GM12864 (cell line): ENCODE measurements at places on chromosomes 4 and X.

GRCh38 chr4:111632641-111633151 is 512.6 kb upstream of the FAM241A start:
- no peak for DNase-seq

DNA sequence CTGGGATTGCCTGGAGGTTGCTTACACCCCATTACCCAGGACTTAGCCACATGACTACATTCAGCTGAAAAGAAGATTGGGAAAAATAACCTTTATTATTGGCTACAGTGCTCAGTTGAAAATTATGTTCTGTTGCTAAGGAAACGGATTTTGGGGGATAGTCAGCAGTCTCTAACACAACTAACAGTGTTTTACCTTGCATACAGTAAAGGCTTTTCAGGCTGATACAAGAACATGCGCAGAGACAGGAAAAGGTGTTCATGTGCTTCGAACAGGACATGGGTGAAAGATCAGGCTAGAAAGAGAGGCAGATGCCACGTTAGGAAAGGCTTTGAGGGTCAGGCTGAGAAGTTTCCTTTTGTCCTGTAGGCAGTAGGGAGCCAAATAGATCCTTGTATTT is 14.8 kb upstream of the RHOH start:
- DNase-seq = no peak

- DNase-seq = no peak
Measured at GRCh38 chr4:142307857-142308256, 538.2 kb downstream of the INPP4B start.

DNA sequence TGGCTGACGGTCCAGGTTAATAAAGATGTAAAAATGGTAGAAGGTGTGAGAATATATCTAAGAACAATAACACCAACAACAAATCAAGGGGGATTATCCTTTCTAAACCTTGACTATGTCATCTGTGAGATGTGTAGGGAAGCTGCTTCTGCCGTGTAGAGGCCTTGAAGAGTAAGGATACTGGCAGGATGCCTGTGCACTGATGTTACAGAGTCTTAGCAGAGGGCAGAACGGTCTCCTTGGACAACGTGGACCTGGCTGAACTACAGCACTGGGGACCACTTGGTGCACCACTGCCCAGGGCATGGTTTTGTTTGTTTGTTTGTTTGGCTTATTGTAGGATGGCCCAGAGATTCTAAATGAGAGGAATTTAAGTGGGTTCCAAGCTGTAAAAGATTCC is 33.5 kb downstream of the GPAT3 start:
- no peak for DNase-seq

DNA sequence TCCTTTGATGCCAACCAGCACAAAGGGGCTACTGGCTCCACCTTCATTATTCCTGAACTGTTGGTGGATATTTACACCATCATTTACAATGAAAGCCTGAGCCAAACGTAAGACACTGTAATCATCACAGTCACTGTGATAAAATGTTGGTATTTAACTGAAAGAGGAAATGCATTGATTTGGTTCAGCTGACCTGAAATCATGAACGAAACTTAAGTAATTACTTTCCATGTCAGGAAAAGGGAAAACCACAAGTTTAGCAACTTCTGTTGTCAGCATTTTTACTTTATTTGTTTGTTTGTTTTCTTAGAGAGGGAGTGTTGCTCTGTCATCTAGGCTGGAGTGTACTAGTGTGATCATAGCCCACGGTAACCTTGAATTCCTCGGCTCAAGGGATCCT is 247.8 kb upstream of the FAM47A start:
- DNase-seq = no peak

- DNase-seq = no peak
Measured at GRCh38 chr4:89572224-89572858, 264.6 kb downstream of the SNCA start.

DNA sequence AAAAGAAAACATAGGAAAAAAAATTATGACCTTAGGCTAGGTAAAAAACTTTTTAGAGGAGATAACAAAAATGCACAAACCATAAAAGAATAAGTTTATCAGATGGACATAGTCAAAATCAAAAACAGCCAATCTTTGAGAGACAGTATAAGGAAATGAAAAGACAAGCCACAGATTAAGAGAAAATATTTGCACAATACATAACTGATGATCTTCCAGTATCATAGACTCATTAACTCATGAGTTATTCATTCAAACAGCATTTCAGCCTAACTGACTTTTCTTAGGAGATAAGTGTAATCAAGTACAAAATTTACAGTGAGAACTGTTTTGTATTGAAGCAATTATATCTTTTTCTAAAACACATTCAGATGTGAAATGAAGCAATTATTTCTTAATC is 183.8 kb downstream of the FBXO8 start:
- no peak for DNase-seq

DNA sequence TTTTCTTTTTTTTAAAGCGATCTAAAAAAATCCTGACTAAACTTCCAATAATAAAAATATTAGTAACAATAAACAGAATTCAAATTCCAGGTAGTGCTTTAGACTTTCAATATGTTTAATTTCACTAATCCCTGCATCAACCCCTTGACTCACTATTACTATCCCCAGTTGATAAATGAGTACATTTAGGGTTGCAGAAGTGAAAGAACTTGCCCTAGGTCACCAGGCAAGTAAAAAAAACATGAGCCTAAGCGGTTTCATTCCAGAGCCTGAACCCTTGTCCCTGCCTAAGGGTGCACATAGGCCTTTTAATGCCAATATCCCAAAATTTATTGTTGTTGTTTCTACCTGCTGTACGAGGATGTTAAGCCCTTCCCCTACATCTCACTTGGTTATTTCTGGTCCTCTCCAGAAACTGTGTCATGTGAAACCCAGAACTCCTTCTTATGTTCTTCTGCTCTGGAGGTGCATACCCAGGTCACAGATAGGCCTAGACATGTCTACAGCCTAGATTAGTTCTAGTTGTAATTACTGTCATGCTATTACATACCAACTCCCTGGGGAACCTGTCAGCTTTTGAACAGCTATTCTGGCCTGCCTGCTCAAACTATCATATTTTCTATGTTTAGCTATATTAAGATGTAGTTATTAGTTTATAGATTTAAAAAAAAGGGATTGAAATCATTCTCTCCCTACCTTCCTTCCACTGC is 244.5 kb upstream of the PITX2 start:
- no peak for DNase-seq

GRCh38 chr4:72690771-72691170 is 121.8 kb upstream of the ADAMTS3 start:
- no peak for DNase-seq

DNA sequence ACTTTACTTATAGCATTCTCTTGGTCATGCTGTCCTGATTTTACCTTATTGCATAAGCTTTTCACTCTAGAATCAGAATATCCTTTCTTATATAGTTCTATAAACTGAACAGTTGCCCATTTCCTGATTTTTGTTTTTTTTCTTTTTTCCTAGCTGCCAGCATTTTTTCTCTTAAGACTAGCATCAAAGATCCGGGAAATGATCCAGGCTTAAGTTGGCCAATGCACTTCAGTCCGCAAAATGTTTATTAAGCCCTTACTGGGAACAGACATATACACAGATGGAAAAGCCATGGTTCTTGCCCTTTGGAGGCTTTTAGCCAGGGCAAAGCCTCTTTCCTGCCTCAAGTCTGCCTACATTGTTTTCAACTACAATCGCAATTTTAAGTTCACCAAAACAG is 10.1 kb upstream of the BMP2K start:
- DNase-seq = no peak

GRCh38 chr4:53009824-53010223 is 147.7 kb downstream of the RASL11B start:
- DNase-seq = no peak

GRCh38 chrX:87526281-87526680 is 8.7 kb downstream of the KLHL4 start:
- no peak for DNase-seq

DNA sequence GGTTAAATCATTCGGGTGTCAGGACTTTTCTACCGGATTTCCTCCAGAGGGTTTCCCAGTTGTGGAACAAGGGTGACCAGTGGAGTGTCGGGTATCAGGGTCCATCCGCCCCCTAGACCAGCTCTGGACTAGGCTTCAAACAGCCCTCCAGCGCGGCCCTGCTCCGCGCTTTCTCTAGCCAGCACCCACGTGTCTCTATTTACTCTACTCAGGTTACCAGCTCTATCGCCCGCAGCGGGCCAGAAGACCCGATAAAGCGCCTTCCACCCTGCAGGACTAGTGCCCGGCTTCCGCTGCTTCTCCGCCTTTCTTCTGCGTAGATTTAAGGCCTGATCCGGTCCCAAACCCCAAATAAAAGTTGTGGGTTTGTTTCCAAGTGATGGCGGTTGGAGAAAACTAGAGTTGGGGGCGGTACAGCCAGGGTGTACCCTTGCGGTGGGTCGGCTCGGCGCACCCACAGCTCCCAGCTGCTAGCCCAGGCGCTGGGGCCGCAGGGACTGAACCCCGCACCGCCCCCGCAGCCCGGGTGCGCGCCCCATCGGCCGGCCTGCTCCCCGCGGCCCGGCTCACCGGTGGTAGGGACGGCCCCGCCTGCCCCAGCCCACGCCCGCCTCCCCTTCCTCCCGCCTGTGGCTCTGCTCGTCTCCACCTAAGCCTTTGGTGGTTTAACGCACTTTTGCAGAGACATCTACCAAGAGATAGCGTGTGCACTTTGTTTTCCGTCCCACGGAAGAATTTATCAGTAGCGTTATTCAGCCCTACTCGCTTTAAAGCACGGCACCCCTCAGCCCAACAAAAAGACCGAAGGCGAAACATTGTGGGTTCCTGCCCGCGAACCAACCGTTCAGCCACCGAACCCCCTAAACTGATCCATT is 2.1 kb downstream of the LEF1 start:
- DNase-seq = no peak

- no peak for DNase-seq
Measured at GRCh38 chr4:142883040-142883832, 37.1 kb upstream of the INPP4B start.

DNA sequence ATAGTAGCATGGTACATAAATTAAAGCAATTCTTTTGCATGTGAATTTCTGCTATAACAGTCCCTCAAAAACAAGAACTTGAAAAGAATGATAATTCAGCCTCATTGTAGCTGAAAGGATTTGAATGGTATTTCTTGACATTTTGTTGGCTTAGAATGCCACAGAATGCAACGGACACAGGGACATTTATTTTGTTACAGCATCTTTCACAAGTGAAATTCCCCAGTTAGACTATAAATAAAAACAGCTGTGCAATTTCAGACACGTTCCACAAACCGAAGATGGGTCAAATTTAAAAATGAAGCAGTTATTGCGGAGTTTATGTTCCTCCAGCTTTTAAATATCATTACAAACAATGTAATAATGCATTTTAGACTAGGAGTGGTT is 82.8 kb upstream of the AMELX start:
- DNase-seq = no peak
